ENCODE measurements at places on chromosomes 6 and 20. TPM values are rescaled to one million over a fixed set of nuclear protein-coding genes. Genes with fewer than 3 reads are reported as not detected.

KHDRBS2 gene
- not detected for total RNA-seq

MYO6 gene
- 2.9 TPM for total RNA-seq

LY6G6C gene
- total RNA-seq: not detected

NKAIN4 gene
- total RNA-seq: not detected

- no peak for DNase-seq
These were observed 32.6 kb upstream of the MDFI start for GRCh38 chr6:41605649-41606048.

- no peak for DNase-seq
These were observed 212.0 kb downstream of the IBTK start for GRCh38 chr6:82035526-82035925.

DNA sequence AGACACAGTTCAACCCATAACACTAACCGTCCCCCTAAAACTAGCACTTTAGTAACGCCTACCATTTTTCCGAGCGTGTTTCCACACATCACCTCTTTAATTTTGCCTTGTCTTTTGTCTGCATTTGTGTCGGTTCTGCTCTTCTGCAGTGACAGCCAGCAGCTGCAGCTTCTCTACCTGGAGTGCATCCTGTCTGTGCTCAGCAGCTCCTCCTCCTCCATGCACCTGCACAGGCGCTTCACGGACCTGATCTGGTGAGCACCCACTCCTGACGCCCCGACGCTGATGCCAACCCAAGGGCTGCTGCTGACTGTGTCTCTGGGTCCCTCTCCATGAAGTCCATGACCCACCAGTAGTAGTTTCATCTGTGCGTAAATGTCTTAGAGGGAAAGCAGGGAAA lies 35.4 kb upstream of the PBOV1 start:
- DNase-seq: no peak

- no peak for DNase-seq
These were observed 50.5 kb downstream of the FHL5 start for GRCh38 chr6:96613291-96613999.

DNA sequence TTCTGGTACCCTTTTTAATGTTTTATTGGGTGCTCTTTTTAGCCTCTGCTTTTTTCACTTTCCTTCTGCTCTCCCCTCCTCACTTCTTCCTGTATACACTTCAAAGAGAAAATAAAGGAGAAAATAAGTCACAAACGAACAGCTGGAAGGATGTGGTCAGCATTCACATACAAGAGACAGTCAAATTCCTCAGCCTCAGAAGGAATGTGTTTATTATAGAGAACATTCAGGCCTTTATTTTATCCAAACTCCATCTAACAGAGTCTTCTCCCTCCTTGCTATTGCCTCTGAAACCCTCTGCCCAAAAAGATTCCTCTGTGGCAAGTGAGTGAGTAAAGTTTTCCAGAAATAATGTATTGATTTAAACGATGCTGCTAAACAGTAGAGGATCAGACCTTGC lies 490.4 kb downstream of the FRK start:
- peak; percentile 25 for DNase-seq

GRCh38 chr6:112365952-112366351 lies 18.8 kb downstream of the RFPL4B start:
- DNase-seq: no peak

DNA sequence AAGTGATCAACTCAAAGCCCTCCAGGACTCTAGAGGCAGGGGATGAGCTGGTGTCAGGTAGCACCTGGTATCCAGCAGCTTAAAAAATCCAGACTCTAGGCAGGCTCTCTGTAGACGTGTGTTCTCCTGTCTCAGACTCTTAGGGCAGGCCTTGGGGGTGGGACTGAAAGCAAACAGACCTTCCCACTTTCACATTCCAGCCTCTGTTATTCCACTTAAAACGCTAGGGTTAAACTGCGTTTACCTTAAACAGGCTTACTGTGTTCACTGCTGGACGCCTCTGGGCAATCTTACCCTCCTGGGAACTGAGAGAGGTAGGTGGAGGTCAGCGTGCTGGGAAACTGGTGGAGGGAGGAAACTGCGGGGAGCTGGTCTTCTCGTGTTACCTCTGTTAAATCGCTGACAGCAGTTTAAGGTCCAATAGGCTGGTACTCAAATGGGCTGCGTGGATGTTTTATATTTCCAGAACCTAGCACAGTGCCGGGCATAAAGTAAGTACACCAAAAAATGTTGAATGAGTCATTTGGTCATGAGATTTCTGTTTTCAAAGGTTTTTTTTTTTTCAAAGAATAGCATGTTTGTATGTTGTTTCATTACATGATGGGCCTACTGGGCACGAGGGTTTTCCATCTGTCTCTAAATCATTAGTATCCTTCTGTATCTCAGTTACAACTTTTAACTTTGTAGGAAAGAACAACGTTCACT lies at the start of gene GCNT2:
Gene GCNT2, plus strand, starts transcription at position 248 of the 705 bp plus-strand sequence. CDS start 7,561 bp downstream, outside the sequence.
- DNase-seq: peak; percentile 93
